ENCODE measurements at places on chromosomes 1 and 21.

- DNase-seq: no peak
Observed at GRCh38 chr1:174315239-174315638, 132.5 kb upstream of the GPR52 start.

DNA sequence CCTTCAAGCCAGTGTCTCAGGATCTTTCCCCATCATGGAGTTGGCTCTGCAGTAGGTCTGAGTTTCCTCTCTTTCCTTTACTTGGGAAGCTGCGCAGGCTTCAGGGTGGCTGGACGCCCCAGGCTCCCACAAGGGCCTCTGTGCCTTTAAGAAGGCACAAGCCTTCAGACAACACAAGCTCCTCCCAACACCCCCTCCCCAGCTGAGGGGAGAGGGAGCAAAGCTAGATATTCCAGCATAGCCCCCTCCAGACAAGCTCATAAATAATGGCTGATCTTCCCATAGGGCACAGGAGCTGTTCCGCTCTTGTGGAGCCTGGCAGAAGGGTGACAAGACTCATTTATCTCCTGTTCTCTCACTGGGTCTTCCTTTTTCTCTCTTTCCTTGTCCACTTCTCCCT is 27.9 kb upstream of the ATP2B4 start:
- DNase-seq: no peak

- no peak for DNase-seq
Observed at GRCh38 chr1:84116558-84116957, 27.5 kb upstream of the PRKACB start.

DNA sequence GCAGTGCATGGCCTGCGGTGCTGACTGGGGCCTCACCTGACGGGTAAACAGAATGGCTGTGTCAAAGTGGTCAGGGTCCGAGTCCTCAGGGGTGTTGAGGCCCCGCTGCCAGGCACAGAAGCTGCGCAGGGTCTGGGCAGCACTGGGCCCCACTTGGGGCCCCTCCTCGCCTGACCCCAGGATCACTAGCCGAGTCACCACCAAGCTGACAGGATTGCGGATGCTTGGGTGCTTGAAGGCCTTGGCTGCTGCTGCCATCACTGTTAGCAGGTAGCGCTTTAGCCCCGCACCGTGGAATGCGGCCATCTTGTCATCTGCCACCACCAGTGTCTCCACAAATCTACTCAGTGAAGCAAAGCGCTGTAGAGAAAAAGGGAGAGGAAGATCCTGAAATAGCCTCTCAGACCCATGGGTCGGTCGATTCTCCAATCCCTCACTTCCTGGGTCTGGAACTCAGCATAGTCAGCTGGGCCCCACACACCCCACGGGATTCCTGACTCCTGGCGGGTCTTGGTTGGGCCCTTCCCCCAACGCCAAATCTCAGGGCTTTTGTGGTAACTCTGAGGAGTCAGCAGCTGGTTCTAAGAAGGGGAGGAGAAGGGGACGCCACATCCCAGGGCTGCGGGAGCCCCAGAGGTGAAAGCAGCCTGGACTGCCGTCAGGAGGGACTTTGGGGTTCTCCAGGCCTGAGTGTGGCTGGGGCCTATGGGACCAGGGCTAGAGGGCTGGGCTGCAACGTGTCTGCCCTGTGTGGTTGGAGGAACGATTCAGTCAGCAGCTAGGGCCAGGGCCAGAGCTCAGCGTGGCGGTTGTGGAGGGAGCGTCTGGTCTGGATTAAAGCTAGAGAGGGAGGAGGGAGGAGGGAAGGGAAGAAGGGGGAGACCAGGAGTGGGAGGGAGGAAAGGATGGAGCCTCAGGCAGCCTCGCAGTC is 2.1 kb downstream of the ADAMTS4 start:
- DNase-seq: no peak

- DNase-seq: no peak
Observed at GRCh38 chr1:56897150-56898004, 42.8 kb downstream of the C8A start.

DNA sequence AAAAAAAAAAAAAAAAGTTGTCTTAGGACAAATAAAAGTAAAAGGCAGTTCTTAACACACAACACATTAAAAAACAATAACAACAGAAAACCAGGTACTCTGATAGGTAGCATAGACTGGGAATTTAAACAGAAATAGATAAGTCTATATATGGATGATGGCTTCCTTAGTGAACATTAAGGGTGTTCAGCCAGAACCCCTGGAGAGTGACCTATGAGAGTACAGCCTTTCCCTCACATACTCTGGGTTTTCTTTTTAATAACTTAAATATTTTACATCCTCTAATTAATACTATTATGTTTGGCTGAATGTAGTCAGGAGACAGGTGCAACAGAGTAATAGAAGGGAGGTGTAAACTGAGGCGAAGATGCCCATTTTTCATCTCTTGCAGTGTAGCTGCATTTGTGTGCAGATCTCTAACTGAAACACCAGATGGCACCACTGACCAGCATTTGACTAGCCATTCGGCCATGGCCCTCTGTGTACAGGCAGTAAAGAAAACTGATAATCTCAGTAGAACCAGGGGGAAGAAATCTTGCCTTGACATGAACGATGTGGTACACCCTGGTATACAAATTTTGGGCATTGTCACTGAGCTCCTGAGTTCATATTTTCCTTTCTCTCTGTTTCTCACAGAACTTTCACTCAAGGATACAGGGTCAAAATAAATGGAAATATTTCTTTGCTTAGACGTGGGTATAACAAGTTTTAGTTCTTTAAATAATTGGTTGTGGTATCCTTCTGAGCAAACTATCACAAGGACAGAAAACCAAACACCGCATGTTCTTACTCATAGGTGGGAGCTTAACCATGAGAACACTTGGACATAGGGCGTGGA is 7.6 kb downstream of the TTF2 start:
- DNase-seq: no peak

GRCh38 chr1:243311809-243312208 is 56.0 kb downstream of the SDCCAG8 start:
- DNase-seq: no peak

DNA sequence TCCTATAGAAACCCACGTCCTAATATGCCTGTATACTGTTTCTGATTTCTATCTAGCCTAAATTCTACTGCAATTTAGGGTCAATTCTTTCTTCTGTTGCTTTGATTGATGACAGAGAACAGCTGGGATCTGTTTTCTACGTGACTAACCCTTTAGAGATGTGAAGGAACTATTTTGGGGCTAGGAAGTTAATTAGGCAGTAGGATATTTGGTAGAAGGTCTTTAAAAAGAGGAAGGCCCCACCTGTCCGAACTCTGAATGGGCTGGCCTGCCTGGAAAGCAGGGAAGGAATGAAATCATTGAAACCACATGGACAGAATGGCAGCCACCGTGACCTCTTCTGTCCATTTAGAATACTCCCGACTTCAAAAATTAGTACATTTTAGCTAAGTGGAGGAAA is 21.0 kb downstream of the EIF2D start:
- no peak for DNase-seq

- DNase-seq: no peak
Observed at GRCh38 chr1:179516976-179517705, 58.6 kb downstream of the NPHS2 start.

- no peak for DNase-seq
Observed at GRCh38 chr1:43513471-43514173, 17.1 kb upstream of the PTPRF start.

DNA sequence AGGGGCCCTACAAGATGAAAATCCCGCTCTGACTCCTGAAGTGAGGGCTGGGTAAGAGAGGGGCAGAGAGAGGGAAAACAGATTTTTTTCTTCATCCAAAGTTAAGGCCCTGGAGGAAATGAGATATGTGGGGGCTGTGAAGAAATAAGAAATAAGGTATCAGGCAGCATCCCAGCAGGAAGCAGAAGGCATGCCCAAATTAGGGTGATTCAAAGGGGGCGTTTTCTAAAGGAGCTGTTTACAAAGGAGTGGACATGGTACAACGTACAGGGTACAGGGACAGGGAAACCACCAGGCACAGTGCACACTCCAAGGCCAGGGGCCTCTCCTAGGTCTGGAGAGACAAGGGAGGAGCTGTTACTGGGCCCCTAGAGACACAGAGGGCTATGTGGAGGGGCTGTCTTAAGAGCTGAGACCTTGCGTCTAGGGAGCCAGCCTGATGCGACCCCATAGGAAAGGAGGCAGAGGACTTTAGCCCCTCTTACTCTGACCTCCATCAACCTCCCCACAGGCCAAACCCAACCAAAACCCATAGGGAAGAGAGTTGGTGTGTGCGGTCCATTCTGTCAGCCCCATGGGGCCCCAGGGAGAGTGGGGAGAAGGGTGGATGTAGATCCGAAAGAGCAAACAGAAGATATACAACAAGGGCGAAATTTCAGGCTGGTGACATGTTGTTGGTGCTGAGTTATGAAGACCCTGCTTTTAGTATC is 38.6 kb downstream of the STYXL2 start:
- DNase-seq: no peak

- no peak for DNase-seq
Observed at GRCh38 chr21:36048357-36048756, 12.0 kb downstream of the SETD4 start.

GRCh38 chr1:54607821-54608565 is 15.3 kb downstream of the FAM151A start:
- no peak for DNase-seq

DNA sequence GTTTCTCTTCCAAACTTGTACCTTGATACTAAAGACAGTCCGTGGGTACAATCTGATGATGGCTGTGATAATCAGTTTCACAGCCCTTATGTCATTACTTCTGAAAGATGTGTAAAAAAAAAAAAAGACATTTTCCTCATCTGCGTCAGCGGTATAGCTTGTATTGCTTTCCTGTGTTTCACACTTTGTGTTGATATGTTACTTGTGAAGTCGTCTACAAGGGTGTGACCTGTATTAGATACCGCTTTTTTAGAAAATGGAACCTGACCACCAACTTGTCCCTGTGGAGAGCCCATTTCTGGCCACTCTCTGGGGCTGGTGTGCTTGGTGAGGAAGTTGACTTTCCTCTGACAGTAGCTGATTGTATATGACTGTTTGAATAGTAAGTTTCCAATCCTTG is 50.5 kb downstream of the PEX14 start:
- no peak for DNase-seq

DNA sequence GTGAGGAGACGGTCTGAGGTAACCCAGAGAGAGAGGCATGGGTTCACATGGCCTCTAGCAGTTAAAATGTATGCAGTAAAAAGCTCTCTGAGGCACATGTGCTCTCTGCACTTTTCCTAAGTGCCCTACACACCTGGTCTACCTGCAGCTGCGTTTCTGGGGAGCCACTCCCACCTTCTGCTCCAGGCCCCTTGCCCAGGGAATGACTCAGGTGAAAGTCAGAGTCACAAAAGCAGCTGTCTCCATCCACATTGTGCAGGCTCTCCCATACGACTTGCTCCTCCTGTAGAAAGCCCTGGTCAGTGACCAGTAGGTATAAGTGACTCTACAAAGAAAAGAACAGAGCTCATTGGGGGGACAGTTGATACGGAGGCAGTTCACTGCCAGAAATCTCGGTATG is 8.8 kb downstream of the MINDY1 start:
- DNase-seq: no peak

- no peak for DNase-seq
Observed at GRCh38 chr1:71785450-71785849, 496.9 kb downstream of the NEGR1 start.

GRCh38 chr1:155254228-155254713 is 1.0 kb downstream of the ENTREP3 start:
- DNase-seq: no peak

- DNase-seq: no peak
Observed at GRCh38 chr1:116538544-116538943, 32.3 kb downstream of the CD58 start.

DNA sequence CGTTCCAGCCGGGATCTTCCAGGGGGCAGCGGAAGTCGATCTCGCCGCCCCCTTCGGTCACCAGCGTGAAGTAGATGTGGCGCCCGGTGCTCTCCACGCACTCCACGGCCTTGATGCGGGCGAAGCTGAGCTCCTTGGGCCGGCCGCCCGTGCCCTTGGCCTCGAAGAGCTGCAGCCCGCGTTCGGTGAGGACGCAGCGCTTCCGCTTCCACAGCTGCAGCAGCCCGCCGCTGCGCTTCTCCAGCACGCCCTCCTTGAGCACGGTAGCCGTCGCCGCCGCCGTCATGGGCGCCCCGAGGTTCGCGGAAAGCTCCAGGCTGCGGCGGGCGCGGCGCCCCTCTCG is 516 bp downstream of the PHLDA3 start:
- DNase-seq: no peak

- no peak for DNase-seq
Observed at GRCh38 chr21:16020878-16021277, 291.1 kb downstream of the USP25 start.

GRCh38 chr1:186474208-186474607 is 13.3 kb upstream of the PDC start:
- DNase-seq: no peak

- no peak for DNase-seq
Observed at GRCh38 chr1:111813440-111814304, 58.0 kb downstream of the DDX20 start.

GRCh38 chr1:32486463-32487113 is 21.7 kb downstream of the ZBTB8B start:
- no peak for DNase-seq

DNA sequence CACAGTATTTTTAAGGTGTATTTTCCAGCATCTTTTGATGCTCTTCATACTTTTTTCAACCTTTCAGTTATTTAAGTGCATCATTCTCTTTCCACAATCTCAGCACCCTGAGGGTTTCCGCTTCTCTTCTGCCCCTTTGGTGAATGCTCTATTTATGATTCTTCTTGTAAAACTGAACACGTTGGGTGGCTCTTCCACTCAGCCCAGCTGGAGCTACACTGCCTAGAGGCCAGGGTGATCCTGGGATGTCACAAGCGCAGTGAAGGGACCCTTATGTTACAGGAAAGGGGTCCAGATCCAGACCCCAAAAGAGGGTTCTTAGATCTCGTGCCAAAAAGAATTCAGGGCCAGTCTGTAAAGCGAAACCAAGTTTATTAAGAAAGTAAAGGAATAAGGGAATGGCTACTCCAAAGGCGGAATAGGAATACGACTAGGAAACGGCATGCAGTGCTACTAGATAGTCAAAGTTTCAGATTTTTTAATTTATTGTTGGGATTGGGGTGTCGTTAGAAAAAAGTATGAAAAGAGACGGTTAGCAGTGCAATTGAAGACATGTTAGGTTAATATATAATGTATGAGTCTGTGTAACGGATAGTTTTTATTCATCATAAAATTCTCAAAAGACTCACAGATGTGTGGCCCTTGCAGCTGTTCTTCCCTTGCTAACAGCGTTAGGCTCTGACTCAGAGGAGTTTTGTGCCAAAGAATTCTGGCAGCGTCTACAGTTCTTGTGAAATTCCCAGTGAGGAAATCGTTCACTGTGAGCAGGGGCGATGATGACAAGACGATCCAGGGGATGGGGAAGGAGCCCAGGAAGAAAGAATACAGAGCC is 14.4 kb upstream of the ERVH48-1 start:
- DNase-seq: no peak

Measured in naive thymus-derived CD8-positive, alpha-beta T cell (primary cell).